ENCODE measurements at places on chromosomes 4 and X. TPM values are rescaled to one million over a fixed set of nuclear protein-coding genes. Genes with fewer than 3 reads are reported as not detected.
A peak's percentile ranks its signal among the peaks of the same experiment; 100 is the strongest.

The CTSO gene
- total RNA-seq, result 3.3 TPM

The HERC3 gene
- total RNA-seq, result 23.0 TPM

The SLC10A3 gene
- total RNA-seq, result 23.0 TPM

The ANKRD17 gene
- total RNA-seq, result 51.5 TPM

The CYP2U1 gene
- total RNA-seq, result 2.4 TPM

The DACH2 gene
- 0.05 TPM for total RNA-seq

The UGT2B10 gene
- total RNA-seq, result 1.0 TPM

The ENAM gene
- not detected for total RNA-seq

DNA sequence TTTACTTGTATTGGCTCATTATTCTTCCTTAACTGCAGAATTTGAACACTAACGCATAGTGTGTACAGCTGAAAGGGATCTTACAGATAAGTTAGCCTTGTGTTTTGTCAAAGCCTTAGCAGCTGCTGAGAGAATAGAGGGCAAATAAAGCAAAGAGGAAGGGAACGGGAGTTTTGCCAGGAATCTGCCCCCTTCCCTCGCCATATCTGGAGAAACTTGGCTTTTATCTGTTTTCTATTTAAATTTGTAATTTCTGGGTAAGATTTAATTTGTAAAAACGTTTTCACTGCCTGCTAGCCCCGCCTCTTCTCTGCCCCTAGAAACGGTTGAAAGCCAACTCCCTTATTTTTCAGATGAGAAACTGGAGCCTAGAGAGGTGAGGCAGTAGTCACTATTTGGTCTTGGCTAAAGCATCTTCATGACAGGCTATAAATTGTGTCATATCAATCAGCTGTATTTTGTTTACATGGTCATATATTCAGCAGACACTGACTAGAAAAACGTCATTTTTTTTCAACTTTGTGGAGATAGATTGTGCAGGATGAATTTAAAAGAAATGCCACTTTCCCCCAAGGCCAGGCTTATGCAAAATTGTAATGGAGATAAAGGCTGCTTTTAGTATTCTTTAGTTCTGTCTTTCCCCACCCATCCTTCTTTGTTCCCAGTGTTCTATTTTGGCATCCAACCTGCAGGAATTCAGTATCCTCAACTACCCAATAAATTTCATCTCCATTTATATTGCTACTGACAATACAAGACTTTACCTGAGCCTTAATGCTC is 319.4 kb downstream of the SH2D1A start:
- no peak for DNase-seq
- H3K27ac ChIP-seq, result no peak overlapping the region
- H3K4me3 ChIP-seq, result no peak overlapping the region
- H3K36me3 ChIP-seq, result no peaks in the 10 kb centered on the region

GRCh38 chr4:48706736-48707135 is 73.3 kb downstream of the FRYL start:
- DNase-seq, result no peak
- H3K4me1 ChIP-seq, result no peaks in the 10 kb centered on the region
- H3K4me3 ChIP-seq, result no peak overlapping the region
- H3K27ac ChIP-seq, result no peak overlapping the region

GRCh38 chrX:54891573-54891972 is 29.1 kb upstream of the TRO start:
- no peaks in the 10 kb centered on the region for H3K4me1 ChIP-seq
- no peaks in the 10 kb centered on the region for H3K36me3 ChIP-seq
- H3K4me3 ChIP-seq, result no peak overlapping the region
- no peaks in the 10 kb centered on the region for H3K27me3 ChIP-seq
- peak; percentile 31 for DNase-seq
- H3K27ac ChIP-seq, result no peak overlapping the region

GRCh38 chrX:150405006-150405405 is 41.9 kb downstream of the MAMLD1 start:
- no peaks in the 10 kb centered on the region for H3K4me1 ChIP-seq
- H3K4me3 ChIP-seq, result no peak overlapping the region
- no peak overlapping the region for H3K27ac ChIP-seq
- H3K36me3 ChIP-seq, result no peaks in the 10 kb centered on the region
- no peak for DNase-seq
- no peaks in the 10 kb centered on the region for H3K27me3 ChIP-seq

- no peaks in the 10 kb centered on the region for H3K4me1 ChIP-seq
- DNase-seq, result no peak
- H3K4me3 ChIP-seq, result no peak overlapping the region
- H3K36me3 ChIP-seq, result no peaks in the 10 kb centered on the region
- H3K27me3 ChIP-seq, result no peaks in the 10 kb centered on the region
Observed at GRCh38 chr4:76712564-76712963, 185.4 kb downstream of the SOWAHB start.

GRCh38 chrX:45479835-45480422 is 279.3 kb upstream of the DIPK2B start:
- no peak overlapping the region for H3K4me3 ChIP-seq
- no peaks in the 10 kb centered on the region for H3K27me3 ChIP-seq
- no peak for DNase-seq
- no peaks in the 10 kb centered on the region for H3K36me3 ChIP-seq
- no peak overlapping the region for H3K27ac ChIP-seq

- no peaks in the 10 kb centered on the region for H3K4me1 ChIP-seq
- no peak overlapping the region for H3K4me3 ChIP-seq
- no peaks in the 10 kb centered on the region for H3K36me3 ChIP-seq
- H3K27me3 ChIP-seq, result no peaks in the 10 kb centered on the region
Observed at GRCh38 chr4:7166237-7166636, 26.1 kb upstream of the SORCS2 start.

DNA sequence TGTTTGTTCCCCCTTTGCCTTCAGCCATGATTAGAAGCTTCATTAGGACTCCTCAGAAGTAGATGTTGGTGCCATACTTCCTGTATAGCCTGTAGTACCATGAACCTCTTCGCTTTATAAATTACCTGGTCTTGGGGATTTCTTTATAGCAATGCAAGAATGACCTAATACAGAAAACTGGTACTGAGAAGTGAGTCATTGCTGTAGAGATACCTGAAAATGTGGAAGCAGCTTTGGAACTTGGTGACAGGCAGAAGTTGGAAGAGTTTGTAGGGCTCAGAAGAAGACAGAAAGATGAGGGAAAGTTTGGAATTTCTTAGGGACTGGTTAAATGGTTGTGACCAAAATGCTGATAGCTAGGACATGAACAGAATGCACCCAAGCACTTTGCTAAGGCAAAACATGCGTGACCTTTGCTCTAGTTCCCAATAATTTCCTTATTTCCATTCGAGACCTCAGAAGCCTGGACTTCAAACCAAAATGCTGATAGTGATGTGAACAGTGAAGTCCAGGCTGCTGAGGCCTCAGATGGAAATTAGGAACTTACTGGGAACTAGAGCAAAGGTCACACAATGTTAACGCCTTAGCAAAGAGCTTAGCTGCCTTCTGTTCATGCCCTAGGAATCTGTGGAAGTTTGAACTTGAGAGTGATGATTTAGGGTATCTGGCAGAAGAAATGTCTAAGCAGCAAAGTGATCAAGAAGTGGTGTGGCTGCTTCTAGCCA is 3.0 kb upstream of the USP46 start:
- no peak for DNase-seq
- no peaks in the 10 kb centered on the region for H3K36me3 ChIP-seq
- no peak overlapping the region for H3K27ac ChIP-seq
- no peaks in the 10 kb centered on the region for H3K27me3 ChIP-seq
- H3K4me1 ChIP-seq, result no peaks in the 10 kb centered on the region

DNA sequence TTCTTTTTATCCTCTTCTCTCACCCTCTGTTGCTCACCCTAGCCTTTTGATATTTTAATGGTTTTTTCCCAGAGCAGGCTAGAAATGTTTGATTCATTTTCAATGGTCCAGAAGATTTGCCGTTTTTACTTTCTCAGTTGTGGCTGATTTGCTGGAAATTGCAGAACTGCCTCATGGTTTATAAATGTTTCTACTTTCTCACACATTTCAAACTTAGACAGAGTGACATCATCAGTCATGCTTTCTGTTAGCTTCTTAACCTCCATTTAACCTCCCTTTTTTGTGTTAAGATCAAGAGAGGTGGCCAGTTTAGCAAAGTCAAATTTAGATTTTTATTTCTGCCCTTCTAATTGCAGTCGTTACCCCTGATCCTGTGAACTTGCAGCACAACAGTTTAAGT is 8.7 kb downstream of the RXFP1 start:
- H3K36me3 ChIP-seq, result no peaks in the 10 kb centered on the region
- DNase-seq, result no peak
- H3K27ac ChIP-seq, result no peak overlapping the region
- H3K4me1 ChIP-seq, result no peaks in the 10 kb centered on the region

- DNase-seq, result no peak
- H3K27ac ChIP-seq, result no peak overlapping the region
- H3K4me1 ChIP-seq, result no peaks in the 10 kb centered on the region
- H3K36me3 ChIP-seq, result no peaks in the 10 kb centered on the region
- H3K4me3 ChIP-seq, result no peak overlapping the region
Observed at GRCh38 chr4:55382488-55383003, 13.2 kb upstream of the TMEM165 start.

GRCh38 chr4:48337731-48338130 is 3.6 kb upstream of the SLAIN2 start:
- H3K36me3 ChIP-seq, result no peaks in the 10 kb centered on the region
- H3K4me1 ChIP-seq, result no peaks in the 10 kb centered on the region
- H3K4me3 ChIP-seq, result no peak overlapping the region
- H3K27ac ChIP-seq, result no peak overlapping the region

DNA sequence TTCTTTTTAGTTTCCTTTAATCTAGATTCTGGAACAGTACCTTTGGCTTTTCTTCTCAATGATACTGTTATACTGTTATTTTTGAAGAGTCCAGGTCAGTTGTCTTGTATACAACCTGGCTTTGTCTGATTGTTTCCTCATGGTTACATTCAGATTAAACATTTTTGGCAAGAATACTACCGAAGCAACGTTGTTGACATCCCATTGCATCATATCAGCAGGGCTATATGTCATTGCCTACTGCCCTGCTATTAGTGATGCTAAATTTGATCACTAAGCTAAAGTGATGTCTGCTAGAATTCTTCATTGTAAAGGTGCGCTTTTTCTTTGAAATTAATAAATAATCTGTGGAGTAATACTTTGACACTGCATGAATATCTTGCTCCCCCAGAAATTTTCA is 5.8 kb upstream of the ATP1B4 start:
- no peak overlapping the region for H3K27ac ChIP-seq
- DNase-seq, result no peak
- H3K4me1 ChIP-seq, result no peaks in the 10 kb centered on the region
- no peak overlapping the region for H3K4me3 ChIP-seq
- H3K36me3 ChIP-seq, result no peaks in the 10 kb centered on the region
- no peaks in the 10 kb centered on the region for H3K27me3 ChIP-seq

- H3K4me3 ChIP-seq, result no peak overlapping the region
- no peaks in the 10 kb centered on the region for H3K4me1 ChIP-seq
- no peaks in the 10 kb centered on the region for H3K27me3 ChIP-seq
- DNase-seq, result no peak
- H3K36me3 ChIP-seq, result no peaks in the 10 kb centered on the region
Observed at GRCh38 chrX:8868906-8869305, 67.7 kb upstream of the FAM9A start.

- H3K4me3 ChIP-seq, result no peak overlapping the region
- DNase-seq, result no peak
- H3K27me3 ChIP-seq, result no peaks in the 10 kb centered on the region
- H3K36me3 ChIP-seq, result no peaks in the 10 kb centered on the region
- no peaks in the 10 kb centered on the region for H3K4me1 ChIP-seq
Observed at GRCh38 chr4:8910822-8911315, 39.2 kb upstream of the HMX1 start.

- H3K36me3 ChIP-seq, result no peaks in the 10 kb centered on the region
- DNase-seq, result no peak
- H3K4me1 ChIP-seq, result no peaks in the 10 kb centered on the region
- no peaks in the 10 kb centered on the region for H3K27me3 ChIP-seq
Observed at GRCh38 chrX:19869193-19869592, 18.2 kb downstream of the SH3KBP1 start.

All from colonic mucosa (tissue), 4 donors.